ENCODE measurements at places on chromosomes 3 and 15.
A peak's percentile ranks its signal among the peaks of the same experiment; 100 is the strongest.

DNA sequence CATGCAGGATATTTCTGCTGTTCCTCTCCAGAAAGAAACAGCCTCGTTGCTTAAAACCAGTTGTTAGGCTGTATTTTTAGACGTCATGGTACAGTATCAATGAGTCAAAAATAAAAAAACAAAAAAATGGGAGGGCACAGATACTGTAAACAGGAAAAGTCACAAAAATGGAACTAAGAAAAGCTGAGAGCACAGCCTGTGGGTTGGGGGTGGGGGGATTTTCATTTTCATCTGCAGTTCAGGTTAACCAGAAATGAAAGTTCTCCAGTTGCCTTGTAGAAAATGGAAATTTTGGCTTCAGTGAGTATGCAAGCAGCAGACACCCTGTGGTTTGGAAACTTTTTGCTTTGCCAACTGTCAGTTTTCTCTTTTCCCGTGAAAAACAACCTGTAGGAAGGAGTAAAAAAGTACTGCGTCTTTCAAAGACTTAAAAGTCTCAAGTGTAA lies 59.0 kb downstream of the FRMD4B start:
- peak; percentile 62 for DNase-seq

DNA sequence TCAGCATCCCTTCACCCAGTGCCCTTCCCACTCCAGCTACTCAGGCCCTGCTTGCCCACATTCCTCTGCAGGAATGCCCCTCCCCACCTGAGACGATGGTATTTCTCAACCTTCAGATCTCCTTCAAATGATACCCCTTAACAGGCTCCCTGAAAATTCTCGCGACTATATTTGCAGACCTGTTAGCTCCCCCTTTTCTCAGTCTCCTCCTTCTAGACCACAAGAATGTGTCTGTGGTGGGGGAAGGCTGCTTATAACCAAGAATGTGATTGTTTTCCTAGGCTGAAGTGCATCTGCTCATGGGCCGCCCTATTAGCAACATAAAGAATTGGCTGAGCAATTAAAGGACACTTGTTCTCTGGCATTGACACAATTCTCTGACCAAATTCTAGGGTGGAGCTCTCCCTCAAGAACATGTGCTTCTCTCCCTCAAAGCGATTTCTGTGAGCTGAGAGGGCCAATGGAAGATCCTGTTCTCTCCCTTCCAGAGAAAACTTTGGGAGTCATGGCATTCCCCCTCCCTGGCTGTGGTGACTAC lies 19.1 kb upstream of the LIMD1 start:
- DNase-seq: no peak

DNA sequence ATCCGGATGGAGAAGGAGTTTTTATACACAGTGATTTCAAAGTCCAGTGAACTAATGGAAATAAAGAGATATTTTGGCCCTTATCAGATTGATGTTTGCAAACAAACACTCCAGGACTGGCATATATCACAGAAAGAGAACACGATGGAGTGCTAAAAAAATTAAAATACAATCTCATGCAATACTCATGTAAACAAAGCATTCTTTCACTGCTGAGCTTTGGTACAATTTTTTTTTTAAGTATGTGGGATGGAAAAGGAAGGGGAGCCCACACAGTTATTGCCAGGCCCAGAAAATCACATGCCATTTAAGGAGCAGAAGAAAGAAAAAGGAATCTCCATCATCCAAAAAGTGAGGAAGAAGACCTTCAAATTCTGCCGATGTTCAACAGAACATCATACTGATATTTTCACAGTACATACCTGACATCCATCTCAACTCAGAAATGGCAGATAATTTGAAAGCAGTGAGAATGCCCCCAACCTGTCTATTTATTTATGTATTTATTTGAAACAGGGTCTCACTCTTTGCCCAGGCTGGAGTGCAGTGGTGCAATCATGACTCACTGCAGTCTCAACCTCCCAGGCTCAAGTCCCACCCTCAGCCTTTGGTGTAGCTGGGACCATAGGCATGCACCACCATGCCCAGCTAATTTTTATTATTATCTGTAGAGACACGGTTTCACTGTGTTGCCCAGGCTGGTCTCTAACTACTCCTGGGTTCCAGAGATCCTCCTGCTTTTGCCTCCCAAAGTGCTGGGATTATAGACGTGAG lies 107.5 kb upstream of the SLC2A2 start:
- DNase-seq: no peak

GRCh38 chr3:16181361-16181760 lies 6.9 kb downstream of the GALNT15 start:
- DNase-seq: no peak

DNA sequence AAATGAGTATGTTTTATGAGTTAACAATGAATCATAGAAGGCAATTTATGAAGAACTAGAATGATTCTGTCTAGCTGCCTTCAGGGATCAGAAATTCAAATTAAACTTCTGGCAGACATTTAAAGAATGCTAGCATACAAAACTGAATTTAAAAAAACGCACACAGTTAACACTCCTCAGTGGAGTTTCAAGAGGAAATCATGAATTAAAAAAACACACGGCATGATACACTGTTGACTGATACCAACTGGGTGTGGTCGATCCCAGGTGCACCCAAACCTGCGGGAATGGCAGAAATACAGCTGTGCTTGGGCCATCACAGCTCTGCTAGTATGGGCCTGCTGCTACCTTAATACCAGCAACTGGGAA lies 526.0 kb downstream of the FOXP1 start:
- no peak for DNase-seq

DNA sequence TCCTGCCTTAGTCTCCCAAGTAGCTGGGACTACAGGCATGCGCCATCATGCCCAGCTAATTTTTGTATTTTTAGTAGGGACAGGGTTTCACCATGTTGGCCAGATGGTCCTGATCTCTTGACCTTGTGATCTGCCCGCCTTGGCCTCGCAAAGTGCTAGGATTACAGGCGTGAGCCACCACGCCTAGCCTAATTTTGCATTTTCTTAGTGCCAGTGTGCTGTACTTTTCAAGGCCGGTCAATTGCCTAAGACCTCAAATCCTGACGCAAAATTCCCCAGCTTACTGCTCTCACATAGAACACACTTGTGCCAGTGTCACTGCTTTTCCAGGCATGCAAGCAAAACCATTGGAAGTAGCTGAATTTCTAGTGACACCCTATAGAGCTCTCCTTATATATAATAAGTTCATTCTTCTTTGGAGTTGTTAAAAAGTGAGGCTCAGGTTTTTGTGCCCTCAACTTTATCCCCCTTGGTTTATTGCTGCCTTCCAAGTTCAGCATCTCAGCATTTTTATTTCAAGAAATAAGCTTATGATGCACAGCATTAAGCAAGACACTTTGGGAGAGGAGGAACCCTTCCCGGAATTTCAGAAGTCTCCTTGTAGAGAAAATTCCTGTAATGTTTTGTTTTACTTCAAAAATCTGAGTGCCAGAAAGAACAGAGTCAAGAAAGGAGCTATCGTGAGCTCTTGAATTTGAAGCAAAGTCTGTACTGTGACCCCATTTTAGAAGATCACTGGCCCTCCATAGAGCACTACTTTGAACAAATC lies 93.2 kb downstream of the FILIP1L start:
- no peak for DNase-seq

DNA sequence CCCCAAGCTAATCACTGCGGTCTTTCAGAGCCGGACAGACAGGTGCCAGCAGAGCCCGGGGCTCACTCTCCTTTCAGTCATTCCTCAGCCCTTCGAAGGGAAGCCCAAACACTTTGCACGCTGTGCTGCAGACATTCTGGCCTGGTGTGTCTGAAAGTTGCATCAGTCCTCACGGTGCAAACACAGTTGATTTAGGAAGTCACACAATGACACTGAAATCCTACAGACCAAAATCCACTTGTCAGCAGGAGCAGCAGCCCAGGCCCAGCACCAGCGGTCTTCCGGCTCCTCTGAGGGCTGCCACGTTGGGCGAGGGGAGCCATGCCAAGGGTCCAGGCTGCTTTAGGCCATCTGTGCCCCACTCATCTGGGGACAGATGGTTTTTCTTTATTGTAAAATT lies 61.6 kb downstream of the RGMA start:
- no peak for DNase-seq

GRCh38 chr3:16399473-16399872 lies 114.0 kb downstream of the RFTN1 start:
- no peak for DNase-seq

DNA sequence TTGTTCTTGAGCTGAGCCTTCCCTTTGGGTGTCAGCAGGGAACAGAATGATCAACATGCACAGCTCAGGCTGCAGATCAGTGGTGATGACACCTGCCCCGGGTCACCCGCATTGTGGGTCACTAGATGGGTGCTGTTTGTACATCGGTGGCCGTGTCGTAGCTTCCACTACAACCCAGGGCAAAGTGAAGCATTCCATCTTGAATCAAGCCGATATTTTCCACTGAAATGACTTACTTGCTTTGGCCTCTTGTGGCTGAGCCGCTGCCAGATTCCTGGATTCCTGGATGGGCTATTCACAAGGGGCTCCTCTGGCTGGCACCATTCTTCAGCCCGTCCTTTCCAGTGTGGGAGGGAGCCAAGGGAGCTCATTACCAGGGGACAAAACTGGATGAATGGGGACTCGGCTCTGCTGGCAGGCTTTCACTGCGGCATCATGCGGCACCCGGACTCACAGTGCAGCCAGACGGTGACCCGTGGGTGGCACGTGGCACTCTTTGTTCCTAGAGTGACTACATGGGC lies 65.6 kb downstream of the SLCO3A1 start:
- no peak for DNase-seq

DNA sequence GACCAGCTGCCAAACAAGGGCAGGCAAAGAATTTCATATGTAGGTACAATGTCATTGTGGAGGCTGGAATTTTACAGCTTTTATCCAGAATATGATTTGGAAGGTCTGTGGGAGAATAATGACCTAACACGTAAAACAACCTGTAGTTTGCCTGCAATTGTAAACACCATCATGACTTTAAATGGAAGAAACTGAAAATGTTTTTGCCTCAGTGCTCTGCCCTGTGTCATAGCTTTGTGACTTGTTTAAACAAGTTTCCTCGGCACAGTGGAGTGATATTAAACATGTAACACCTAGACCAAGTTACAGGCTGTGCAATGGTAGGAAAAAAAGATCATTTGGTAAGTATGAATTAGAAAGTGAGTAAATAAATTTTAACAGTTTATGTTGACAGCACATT lies 171.6 kb upstream of the MBNL1 start:
- no peak for DNase-seq

GRCh38 chr15:39934397-39935071 lies 619 bp downstream of the EIF2AK4 start:
- peak; percentile 17 for DNase-seq

- DNase-seq: no peak
Observed at GRCh38 chr3:32843510-32844321, 25.9 kb downstream of the TRIM71 start.

GRCh38 chr3:52231502-52232278 lies 6.2 kb upstream of the TLR9 start:
- peak; percentile 78 for DNase-seq
